ENCODE measurements at places on chromosomes 2 and 18. TPM values are rescaled to one million over a fixed set of nuclear protein-coding genes. Genes with fewer than 3 reads are reported as not detected.

The LBX2 gene
- 0.38 TPM for total RNA-seq

The IL1A gene
- total RNA-seq = not detected

The CYP27A1 gene
- total RNA-seq = 4.1 TPM

The UGT1A4 gene
- total RNA-seq = not detected

- no peak overlapping the region for H3K27ac ChIP-seq
- no peaks in the 10 kb centered on the region for H3K4me1 ChIP-seq
- no peak overlapping the region for H3K4me3 ChIP-seq
- no peaks in the 10 kb centered on the region for H3K27me3 ChIP-seq
- no peaks in the 10 kb centered on the region for H3K36me3 ChIP-seq
These were observed 241.3 kb downstream of the RBM43 start for GRCh38 chr2:151020411-151020810.

- H3K36me3 ChIP-seq = no peaks in the 10 kb centered on the region
- no peak for DNase-seq
- H3K27ac ChIP-seq = no peak overlapping the region
- H3K4me3 ChIP-seq = no peak overlapping the region
- H3K27me3 ChIP-seq = no peaks in the 10 kb centered on the region
These were observed 332.2 kb downstream of the DYSF start for GRCh38 chr2:71785516-71785981.

GRCh38 chr2:80001701-80002101 is 302.9 kb downstream of the LRRTM1 start:
- H3K27me3 ChIP-seq = no peaks in the 10 kb centered on the region
- peak; percentile 59 for DNase-seq
- H3K27ac ChIP-seq = peak overlapping the region; percentile 36
- no peaks in the 10 kb centered on the region for H3K36me3 ChIP-seq
- H3K4me3 ChIP-seq = no peak overlapping the region

- H3K36me3 ChIP-seq = no peaks in the 10 kb centered on the region
- peak; percentile 19 for DNase-seq
- peak overlapping the region; percentile 63 for H3K4me3 ChIP-seq
- no peak overlapping the region for H3K27ac ChIP-seq
- peaks cover 6% of the 10 kb centered on the region for H3K4me1 ChIP-seq
- H3K27me3 ChIP-seq = no peaks in the 10 kb centered on the region
These were observed 17.1 kb downstream of the DYNAP start for GRCh38 chr18:54608028-54608642.
